ENCODE measurements at places on chromosomes 3 and 15.

DNA sequence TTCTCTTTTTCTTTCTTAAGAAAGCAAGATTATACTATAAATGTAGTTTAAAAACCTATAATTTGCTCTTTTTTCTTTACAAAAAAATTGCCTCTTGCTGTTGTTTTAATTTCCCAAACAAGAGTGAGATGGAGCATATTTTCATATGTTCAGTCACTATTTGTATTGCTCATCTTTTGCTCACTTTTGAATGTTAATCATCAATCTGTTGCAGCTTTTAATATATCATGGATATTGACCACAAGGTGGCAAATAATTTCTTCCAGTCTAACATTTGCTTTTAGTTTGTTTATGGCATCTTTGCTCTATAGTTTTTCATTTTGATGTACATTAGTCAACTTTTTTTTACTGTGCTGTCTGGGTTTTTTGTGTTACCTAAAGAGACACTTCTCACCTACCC is 112.6 kb upstream of the THRB start:
- no peak for DNase-seq

DNA sequence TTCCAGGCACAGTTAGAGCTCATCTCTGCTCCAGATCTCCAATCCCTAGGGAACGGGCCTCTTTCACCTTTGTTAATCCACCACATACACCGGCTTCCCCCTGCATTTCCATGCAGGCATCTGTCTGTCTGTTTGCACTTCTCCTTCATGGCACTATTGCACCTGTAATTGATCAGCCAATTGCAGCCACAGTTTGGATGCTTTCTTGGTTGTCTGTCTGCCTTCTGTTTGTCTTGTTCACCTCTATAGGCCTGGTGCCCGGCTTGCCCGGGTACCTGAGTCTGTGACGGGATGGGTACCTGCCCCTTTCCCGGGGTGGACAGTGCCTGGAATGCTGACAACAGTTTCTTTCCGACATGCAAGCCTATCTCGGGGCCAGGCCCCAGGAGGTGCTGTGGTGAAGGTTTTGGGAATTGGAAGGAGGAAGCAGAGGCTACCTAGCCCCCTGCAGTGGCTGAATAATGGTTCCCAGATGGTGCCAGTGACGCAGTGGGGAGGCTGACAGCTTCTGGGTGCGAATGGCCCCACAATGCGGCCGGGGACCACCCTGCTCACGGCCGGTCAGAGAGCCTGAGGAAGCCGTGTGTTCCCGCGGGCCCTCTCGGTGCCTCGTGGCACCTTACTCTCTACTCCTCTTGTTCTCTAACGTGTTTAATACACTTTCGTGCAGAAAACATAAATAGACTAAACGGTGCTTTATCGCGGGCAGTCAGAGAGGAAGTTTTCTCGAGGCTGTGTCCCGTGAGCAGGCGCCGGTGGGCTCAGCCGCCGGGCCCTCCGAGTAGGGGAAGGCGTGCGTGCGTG is 31.3 kb upstream of the RAB6B start:
- DNase-seq = no peak

GRCh38 chr15:76208786-76209424 is 102.4 kb downstream of the ETFA start:
- no peak for DNase-seq

GRCh38 chr3:156150434-156151066 is 30.2 kb downstream of the KCNAB1 start:
- peak; percentile 63 for DNase-seq

DNA sequence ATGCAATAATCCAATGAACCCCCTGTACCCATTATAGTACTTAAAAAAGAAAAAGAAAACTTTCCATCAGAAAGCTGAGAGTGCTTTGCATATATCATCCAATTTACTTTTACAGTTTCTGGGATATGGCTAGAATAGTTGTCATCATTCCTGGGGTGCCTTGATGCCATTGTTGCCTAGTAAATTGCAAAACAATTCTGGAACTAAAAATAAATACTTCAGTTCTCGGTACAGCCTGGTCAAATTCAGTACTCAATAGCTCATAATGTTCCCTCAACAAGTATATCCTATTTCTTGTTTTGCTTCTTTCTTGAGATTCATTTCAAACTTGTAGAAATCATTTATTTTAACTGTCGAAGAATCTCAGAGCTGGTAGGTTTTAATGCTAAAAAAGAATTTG is 334.7 kb upstream of the MDFIC2 start:
- DNase-seq = no peak

DNA sequence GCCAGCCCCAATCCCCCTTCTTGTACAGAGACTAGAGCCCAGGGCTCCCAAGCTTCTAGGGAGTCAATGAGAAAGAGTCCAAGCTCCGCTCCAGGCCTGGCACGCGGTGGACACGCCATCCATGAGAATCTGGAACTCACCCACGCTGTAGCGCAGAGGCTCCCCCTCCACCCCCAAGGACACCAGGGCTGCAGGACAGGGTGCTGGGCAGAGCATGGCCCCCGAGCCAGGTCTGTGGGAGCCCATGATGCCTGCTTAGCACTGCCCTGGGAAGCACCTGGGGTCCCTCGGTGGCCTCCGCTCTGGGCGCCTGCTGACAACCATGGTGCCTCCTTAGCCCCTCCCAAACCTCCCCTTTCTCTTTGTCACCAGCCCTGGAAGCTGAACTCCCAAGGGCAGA is 28.5 kb downstream of the ACSBG1 start:
- DNase-seq = peak; percentile 26

DNA sequence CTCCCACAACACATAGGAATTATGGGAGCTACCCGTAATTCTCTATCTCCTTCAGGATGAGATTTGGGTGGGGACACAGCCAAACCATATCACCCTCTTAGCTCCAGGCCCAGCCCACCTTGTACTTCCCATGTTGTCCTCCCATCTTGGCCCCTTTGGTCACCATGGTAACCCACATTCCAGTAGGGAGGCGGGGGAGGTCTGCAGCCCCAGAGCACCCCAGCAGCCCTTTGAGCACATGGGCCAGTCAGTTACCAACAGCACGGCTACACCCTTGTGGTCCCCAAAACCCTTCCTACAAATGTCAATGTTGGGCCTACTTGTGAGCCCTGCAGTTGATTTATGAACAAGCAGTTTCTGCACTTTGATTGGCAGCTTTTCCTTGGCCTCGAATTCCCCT is 84.5 kb downstream of the LRRK1 start:
- DNase-seq = peak; percentile 30

- no peak for DNase-seq
These were observed 50.7 kb upstream of the NIPA1 start for GRCh38 chr15:22735781-22736180.

DNA sequence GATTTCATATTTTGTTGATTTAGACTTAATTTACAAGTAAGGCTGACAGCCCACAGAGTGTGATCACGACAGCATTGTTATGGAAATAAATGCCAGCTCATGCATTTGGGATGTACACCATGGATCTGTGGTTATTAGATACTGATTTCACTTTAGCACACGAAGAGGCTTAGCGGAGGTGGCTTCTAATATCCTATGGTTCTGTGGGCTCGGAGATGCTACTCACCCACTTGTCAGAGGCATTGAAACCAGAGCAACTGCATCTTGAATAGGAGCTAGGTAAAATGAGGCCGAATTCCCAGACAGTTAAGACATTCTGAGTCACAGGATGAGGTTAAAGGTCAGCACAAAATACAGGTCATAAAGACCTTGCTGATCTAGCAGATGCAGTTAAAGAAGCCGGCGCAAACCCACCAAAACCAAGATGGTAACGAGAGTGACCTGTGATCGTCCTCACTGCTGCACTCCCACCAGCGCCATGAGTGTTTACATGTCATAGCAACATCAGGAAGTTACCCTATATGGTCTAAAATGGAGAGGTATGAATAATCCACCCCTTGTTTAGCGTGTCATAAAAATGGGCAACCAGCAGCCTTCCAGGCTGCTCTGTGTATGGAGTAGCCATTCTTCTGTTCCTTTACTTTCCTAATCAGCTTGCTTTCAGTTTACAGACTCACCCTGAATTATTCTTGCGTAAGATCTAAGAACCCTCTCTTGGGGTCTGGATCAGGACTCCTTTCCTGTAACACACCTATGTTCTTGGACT is 117.5 kb downstream of the PGPEP1L start:
- no peak for DNase-seq

DNA sequence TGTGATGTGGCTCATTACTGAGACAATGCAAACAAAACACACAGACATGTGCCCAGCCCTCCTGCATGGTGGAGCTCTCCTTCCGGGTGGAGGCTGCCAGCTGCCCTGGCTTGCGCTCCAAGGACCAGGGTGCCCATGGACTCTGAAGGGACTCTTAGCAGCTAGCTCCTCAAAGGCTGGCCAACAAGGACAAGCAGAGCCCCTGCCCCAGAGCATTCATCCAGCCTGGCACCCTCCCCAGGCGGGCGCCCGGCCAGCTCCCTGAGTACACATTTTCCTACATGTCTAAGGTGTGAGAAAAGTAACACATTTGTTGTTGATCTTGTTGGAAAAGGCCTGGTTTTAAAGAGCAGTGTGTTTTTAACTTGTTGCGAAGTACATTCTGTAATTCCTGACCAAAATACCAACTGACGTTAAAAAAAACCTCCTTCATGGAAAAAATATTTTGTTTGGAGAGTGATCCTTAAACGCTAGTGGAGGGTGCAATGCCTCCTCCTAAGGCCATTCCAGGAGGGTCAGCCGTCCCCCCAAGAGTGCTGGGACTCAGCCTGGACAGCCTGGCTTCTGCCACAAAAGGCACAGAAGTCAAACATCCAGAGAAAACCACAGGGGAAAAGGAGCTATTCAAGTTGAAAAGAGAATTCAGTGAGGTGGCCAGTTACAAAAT is 86.9 kb downstream of the KLF15 start:
- DNase-seq = no peak

DNA sequence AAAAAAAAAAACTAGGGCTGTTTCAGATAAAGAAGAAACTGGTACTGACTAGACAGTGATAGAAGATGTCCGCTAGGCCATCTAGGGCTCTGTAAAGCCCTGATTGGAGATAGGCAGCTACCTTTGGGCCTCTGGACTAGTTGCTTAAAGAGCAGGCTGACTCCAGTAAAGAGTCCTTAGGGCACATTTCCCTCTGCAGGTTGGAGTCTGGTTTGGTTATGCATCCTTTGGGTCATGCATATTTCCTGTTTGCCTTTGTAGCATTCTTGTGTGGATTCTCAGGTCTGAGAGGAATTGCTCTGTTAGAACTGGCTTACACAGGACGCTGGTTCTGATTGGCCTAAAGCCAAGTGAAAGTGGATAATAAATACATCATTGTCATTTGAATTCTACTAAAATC is 165.5 kb upstream of the LRRN1 start:
- no peak for DNase-seq

DNA sequence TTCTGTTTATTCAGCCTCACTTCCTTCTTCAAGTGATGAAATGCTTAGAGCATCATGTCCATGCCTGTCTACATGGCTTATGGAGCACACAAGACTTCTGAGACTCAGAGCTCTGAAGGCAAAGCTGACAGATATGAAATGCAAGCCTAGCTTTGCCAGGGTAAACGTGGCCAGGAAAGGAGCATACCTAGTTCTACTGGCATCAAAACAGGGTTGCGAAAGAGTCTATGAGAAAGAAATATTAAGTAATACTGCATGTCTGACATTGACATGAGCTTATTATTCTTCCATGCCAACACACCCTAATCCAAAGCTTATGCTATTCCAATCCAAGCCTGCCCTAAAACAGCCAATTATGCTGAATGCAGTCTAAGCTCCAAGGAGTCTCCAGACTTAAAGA is 391.5 kb downstream of the ERC2 start:
- DNase-seq = no peak

DNA sequence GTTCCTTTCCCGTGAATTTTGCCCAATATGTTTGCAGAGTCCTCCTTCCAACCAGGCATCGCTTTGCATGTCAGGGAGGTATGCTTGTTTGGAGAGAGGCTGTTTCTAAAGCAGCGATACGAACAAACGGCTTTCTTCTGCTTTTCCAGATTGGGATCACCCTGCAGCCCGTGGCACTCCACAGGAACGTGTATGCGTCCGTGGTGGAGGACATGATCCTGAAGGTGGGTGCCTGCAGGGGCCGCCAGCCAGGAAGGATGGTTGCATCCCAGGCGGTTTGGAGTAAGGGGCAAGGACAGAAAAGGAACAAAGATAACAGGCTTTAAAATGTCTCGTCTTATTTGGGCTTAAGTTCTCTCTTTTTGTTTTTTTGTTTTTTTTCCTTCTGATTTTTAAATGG is 17.5 kb downstream of the MAP6D1 start:
- no peak for DNase-seq

GRCh38 chr15:29978411-29979382 is 104.1 kb upstream of the GOLGA8J start:
- DNase-seq = no peak

Data from activated CD8-positive, alpha-beta memory T cell treated with anti-CD3 and anti-CD28 coated beads for 24 hours (primary cell).